Pulmonary artery endothelial cell (primary cell): ENCODE measurements at places on chromosomes 2 and 18.

DNA sequence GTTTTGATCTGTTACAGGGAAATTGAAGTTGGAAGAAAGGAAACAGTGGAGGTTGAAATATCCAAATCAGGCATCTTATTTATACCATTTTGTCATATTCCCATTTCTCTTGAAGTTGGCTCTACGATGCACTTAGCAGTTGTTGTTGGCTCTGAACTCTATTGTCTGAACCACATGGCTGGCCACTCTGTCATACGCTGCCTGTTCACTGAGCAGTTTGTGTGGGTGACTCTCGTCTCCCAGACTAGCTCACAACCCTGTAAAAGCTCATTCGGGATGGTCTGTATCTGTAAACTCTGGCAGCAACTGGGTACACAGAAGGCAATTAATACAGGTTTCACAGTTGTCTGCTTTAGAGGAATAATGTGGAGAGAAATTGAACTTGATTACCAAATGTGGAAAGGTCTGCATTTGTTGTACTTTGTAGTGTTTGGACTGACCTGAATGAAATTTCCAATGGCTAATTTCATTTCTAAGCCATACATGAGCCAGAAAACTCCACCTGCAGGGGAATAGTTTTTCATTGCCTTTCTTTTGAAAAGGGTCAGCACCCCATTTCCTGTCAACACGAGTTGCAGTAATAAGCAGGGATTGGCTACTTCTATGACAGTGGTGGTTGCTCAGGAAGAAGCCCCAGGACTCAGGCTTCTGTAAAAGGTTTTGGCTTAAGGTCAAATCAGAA, 378.2 kb downstream of the OSR1 start:
- DNase-seq = no peak

DNA sequence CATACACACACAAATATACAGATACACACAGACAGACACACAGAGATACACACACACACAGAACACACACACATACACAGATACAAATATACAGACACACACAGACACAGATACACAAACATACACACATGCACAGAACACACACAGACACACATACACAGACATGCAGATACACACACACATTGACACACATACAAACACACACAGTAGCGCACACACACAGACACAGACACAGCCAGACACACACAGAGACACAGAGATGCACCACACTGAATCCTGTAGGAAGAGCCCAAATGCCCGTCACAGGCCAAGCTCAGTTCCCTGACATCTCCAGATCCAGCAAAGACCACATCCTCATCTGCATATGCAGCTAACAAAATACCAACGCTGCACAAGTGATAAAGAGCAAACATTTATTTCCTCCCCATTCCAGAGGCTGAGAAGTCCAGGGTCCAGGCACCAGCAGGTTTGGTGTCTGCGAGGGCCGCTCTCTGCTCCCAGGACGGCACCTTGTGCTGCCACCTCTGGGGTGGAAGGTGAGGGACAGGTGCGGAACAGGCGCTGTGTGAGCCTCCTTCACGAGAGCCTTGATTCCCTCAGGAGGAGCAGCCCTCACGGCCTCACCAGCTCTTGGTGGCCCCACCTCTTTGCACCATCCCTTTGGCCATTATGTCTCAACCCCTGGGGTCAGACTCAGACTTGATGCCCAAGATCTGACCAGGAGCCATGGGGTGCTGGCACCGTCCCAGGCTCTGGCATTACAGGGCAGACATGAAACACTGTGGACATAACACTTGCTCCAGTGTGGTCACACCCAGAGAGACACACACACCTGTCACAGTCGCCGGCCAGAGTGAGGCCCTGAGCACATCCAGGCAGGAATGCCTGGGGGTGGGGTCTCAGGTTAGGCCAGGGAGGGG, 108.7 kb downstream of the NDUFA10 start:
- no peak for DNase-seq

DNA sequence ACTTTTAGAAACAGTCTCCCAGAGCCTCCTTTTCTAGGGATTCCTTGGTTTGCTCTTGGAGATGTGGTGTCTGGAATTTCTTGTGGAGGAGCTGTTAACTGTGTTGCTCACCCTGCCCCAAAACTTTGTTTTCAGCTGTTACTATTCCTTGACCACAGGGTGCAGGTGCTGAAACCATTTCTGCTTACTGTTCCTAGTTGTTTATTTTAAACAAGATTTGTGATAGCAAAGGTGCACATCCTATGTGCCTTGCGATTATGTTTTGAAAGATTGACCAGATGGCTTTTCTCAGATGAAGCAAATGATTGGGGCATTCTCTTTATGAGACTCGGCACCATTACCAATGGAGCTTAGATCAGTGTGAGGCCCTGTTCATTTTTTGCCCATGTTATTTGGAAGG, 111.2 kb downstream of the RAB3GAP1 start:
- DNase-seq = no peak

DNA sequence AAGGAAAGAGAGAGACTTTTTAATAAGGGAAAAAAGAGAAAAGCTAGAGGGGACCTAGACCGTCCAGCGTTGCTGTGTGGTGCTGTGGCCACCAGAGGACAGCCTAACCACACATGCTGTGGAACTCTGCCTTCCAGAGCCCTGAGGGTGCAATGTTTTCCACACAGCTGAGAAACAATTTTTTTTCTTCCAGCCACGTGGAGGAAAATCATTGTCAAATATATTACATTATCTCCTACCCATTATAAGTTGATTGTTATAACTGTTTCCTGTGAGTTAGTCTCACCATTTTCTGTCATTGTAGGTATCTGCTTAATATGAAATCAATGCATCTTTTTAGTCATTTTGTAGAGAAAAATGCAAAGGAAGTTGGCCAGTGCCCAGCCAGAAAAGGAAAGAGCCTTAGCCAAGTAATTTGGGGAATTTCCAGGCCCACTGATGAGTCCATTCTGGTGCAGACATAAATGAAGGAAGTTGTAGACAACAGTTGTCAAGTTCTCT, 5.9 kb upstream of the MRPL19 start:
- peak; percentile 58 for DNase-seq

DNA sequence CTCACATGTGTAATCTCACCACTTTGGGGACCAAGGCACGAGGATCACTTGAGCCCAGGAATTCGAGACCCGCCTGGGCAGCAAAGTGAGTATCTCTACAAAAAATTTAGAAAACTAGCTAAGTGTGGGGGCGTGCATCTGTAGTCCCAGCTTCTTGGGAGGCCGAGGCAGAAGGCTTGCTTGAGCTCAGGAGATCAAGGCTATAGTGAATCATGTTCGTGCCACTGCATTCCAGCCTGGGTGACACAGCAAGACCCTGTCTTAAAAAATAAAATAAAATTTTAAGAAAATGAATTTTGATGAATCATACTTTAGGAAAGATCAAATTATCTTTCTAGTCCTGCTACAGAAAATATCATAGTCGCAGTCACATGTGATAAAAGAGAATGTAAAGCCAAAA, 46.9 kb downstream of the CABYR start:
- DNase-seq = no peak

DNA sequence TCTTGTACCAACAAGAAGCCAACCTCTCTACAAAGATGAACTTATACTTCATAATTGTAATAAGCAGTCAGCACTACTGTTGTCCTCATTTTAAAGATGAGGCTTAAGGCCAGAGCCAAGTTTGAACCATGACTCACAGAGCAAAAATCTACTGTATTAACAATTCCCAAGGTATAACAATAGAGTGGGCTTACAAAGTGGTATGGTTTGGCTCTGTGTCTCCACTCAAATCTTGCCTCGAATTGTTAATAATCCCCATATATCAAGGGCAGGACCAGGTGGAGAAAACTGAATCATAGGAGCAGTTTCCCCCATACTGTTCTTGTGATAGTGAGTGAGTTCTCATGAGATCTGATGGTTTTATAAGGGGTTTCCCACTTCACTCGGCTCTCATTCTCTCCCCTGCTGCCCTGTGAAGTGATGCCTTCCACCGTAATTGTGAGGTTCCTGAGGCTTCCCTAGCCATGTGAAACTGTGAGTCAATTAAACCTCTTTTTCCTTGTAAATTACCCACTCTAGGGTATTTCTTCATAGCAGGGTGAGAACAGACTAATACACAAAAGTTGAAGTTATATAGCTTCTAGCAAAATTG, 19.5 kb downstream of the MRPL44 start:
- peak; percentile 53 for DNase-seq

DNA sequence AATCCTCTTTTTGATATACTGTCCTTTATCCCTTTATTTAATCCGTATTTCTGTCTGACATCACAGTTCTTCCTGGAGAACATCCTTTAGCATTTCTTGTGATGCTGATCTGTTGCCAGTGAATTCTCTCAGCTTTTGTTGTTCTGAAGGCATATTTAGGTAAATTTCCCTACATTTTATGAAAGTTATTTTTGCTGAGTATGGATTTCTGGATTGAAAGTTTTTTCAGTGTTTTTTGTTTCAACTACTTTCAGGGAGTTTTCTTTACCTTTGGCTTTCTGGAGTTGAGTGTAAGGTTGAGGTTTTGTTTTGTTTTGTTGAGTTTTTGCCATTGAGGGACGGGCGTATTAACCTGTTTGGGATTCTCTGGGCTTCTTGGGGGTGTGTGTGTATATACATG, 22.5 kb downstream of the SNTG2 start:
- no peak for DNase-seq

DNA sequence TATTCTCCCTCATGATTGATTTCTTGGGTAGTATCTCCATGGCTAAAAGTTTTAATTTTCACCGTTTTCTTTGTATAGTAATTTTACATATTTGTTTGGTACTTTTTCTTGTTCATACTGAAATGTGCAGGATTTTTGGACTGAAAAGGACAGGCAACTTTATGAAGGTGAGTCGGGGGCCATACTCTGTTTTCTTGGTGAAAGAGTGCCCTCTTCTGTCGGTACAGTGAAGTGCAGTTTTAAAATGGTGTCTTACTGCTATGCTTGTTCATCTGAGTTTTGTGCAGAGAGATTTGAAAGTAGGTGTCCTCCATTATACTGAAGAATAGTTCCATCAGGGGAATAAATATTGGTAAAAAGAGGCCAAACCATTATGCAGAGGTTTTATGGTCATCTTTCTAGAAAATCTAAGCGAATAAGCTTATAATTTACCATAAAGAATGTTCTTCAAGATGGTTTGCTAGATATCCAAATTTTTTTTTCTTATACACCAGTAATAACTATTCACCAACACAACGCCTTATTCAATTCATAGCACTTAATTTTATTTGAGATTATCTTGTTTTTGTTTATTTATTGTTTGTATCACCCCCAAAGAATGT, 8.7 kb upstream of the SERPINB13 start:
- no peak for DNase-seq
